ENCODE measurements at places on chromosomes 16 and 17.
A peak's percentile ranks its signal among the peaks of the same experiment; 100 is the strongest.

DNA sequence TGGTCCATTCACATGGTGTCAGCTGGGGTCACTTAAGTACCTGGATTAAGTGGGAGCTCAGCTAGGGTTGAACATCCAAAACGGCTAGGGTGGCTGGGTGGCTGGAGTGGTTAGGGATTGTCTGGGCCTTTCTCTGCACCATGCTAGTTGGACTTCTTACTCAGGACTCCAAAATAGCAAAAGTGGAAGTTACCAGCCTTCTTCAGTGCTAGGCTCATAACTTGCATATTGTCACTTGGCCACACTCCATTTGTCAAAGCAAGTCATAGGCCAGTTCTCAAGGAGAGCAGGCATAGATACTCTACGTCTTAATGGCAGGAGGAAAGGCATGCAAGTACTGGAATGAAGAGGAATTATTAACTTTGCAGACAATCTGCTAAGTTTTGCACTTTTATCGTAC, 69.7 kb downstream of the ESRP2 start:
- no peaks in the 10 kb centered on the region for H3K4me1 ChIP-seq
- no peak overlapping the region for H3K27ac ChIP-seq
- no peak for DNase-seq
- no peak overlapping the region for H3K4me3 ChIP-seq

GRCh38 chr17:28366605-28367004, 1.6 kb upstream of the SEBOX start:
- no peaks in the 10 kb centered on the region for H3K36me3 ChIP-seq
- no peak for DNase-seq
- H3K4me3 ChIP-seq, result no peak overlapping the region

GRCh38 chr16:65313936-65314626, 192.2 kb upstream of the CDH11 start:
- peak overlapping the region; percentile 23 for H3K4me3 ChIP-seq
- peaks cover 89% of the 10 kb centered on the region for H3K4me1 ChIP-seq

- H3K4me3 ChIP-seq, result no peak overlapping the region
- DNase-seq, result no peak
- no peaks in the 10 kb centered on the region for H3K4me1 ChIP-seq
- no peak overlapping the region for H3K27ac ChIP-seq
- peaks cover 6% of the 10 kb centered on the region for H3K27me3 ChIP-seq
- H3K36me3 ChIP-seq, result no peaks in the 10 kb centered on the region
Observed at GRCh38 chr17:78120971-78121800, 7.4 kb downstream of the TMC6 start.

DNA sequence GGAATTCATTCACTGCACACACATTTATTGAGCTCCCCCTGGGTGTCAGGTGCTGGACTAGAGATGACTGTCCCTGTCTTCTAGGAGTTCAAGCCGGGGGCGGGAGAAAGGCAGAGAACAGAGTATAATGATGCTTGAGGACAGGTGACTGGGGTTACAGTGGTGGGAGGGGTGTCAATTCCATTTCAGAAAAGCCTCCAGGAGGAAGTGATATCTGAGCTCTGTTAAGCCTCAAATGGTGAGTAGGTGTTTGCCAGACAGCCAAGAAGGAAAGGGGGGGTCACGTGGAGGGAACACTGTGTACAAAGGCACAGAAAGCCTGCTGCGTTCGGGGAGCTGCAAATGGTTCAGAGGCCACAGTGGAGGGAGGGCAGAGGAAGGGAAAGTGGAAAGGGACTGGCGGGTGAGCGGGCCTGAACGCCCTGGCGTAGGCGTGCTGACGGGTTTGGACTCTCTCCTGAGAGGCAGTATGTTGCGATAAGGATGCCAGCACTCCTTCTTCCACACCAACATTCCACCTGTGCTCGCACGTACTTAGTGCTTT, 9.7 kb upstream of the NXPH3 start:
- H3K27me3 ChIP-seq, result peaks cover 13% of the 10 kb centered on the region
- no peak for DNase-seq
- H3K27ac ChIP-seq, result no peak overlapping the region
- no peaks in the 10 kb centered on the region for H3K36me3 ChIP-seq
- H3K4me1 ChIP-seq, result peaks cover 18% of the 10 kb centered on the region

DNA sequence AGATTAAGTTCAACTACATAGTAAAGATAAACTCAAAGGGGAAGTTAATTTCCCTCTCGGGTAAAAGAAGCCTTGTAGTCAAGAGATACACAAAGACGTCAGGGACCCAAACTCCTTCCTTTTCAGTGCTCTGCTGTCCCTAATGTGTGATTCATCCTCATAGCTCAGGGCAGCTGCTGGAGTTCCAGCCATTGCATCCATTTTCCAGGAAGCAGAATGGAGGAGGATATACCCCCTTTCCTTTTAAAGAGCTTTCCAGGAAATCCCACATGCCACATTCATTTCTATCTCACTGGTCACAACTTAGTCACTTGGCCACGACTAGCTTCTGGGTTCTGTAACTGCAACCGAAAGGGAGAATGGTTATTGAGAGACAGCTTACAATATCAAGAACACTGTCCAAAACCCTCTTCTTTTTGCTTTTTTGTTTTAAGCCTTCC, 95.3 kb downstream of the SOCS1 start:
- peaks cover 2% of the 10 kb centered on the region for H3K27me3 ChIP-seq
- H3K36me3 ChIP-seq, result peaks cover 11% of the 10 kb centered on the region
- DNase-seq, result no peak
- no peak overlapping the region for H3K27ac ChIP-seq

GRCh38 chr17:46726206-46726605, 92.3 kb downstream of the WNT3 start:
- no peak for DNase-seq
- H3K4me1 ChIP-seq, result peaks cover 75% of the 10 kb centered on the region
- H3K36me3 ChIP-seq, result peaks cover 56% of the 10 kb centered on the region
- no peaks in the 10 kb centered on the region for H3K27me3 ChIP-seq

GRCh38 chr17:29620779-29621500, 1.8 kb downstream of the CORO6 start:
- no peak for DNase-seq
- no peaks in the 10 kb centered on the region for H3K27me3 ChIP-seq
- H3K36me3 ChIP-seq, result no peaks in the 10 kb centered on the region

GRCh38 chr16:66713076-66713475, 16.5 kb upstream of the CMTM4 start:
- no peak overlapping the region for H3K4me3 ChIP-seq
- H3K4me1 ChIP-seq, result peaks cover 21% of the 10 kb centered on the region
- H3K27ac ChIP-seq, result no peak overlapping the region
- no peaks in the 10 kb centered on the region for H3K36me3 ChIP-seq
- no peak for DNase-seq

- H3K4me3 ChIP-seq, result no peak overlapping the region
- no peak overlapping the region for H3K27ac ChIP-seq
- DNase-seq, result no peak
- H3K27me3 ChIP-seq, result no peaks in the 10 kb centered on the region
Observed at GRCh38 chr16:20214401-20214800, 112.9 kb downstream of the GP2 start.
